ENCODE measurements at places on chromosomes 12 and 14.

GRCh38 chr14:34538871-34539406 is 562 bp downstream of the EAPP start:
- no peak for DNase-seq

DNA sequence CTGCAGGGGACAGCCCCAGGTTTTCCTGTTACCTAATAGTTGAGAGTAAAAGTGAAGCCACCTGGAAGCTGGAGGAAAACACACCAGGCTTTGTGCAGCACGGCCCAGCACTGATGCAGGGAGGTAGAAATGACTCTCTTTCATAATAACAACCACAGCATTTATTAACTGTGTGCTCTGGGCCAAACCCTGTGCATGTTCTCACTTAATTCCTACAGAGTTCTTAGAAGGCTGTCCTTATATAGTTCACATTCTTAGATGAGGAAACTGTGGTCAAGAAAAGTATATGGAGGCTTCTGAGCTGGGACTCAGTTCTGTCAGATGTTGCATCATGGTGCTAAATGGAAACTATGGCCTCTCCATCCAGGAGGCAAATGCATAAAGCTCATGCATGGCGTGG is 100.0 kb downstream of the PAPOLA start:
- DNase-seq = no peak

DNA sequence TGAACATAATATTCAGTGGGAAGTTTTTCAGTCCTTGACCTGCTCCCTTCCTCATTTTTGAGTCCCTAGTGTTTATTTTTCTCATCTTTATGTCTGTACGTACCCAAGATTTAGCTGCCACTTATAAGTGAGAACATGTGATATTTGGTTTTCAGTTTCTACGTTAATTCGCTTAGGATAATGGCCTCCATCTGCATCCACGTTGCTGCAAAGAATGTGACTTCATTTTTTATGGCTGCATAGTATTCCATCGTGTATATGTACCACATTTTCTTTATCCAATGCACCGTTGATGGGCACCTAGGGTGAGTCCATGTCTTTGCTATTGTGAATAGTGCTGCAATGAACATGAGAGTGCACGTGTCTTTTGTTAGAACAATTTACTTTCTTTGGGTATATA is 30.3 kb downstream of the MIA2 start:
- no peak for DNase-seq

GRCh38 chr12:121860257-121860656 is 1.6 kb upstream of the HPD start:
- DNase-seq = no peak

DNA sequence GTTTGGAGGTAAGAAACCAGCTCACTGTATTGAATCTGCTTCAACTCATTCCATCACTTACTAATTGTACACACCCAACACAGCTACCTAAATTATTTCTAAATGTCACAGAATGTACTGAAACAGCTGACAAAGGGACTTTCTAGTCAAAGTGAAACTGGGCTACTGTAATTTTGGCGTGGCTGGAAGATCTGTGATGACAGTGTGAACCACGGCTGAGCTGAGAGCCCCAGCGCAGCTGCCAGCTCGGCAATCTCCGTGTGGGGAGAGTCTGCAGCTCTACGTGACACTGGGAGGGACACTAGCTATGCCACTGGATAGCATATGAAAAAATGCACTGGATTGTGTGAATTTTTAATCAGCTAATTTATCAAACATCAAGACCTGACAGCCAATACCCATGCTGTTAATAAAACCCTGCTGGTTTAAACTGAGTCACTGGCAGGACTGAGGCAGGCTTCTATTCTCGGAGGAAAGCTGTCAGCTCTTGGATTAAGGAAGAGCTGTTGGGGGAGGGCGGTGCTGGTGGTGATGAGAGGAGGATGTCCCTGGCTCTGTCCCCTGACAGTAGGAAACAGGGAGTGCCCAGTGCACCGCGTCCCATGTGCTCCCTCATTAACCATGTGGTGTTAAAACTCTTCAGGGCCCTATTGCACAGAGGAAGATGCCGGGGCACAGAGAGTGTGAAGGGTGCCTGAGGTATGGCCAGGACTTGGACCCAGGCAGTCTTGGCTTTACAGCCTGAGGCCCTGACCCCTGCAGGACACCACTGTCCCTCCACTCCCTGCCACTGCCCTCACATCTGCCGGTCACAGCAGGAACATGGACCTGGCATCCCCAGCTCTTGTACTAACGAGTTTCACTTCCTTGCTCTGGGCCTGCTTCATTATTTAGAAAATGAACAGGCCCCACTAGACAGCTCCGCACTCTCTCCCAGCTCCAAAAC is 13.3 kb downstream of the SLC15A4 start:
- DNase-seq = no peak

DNA sequence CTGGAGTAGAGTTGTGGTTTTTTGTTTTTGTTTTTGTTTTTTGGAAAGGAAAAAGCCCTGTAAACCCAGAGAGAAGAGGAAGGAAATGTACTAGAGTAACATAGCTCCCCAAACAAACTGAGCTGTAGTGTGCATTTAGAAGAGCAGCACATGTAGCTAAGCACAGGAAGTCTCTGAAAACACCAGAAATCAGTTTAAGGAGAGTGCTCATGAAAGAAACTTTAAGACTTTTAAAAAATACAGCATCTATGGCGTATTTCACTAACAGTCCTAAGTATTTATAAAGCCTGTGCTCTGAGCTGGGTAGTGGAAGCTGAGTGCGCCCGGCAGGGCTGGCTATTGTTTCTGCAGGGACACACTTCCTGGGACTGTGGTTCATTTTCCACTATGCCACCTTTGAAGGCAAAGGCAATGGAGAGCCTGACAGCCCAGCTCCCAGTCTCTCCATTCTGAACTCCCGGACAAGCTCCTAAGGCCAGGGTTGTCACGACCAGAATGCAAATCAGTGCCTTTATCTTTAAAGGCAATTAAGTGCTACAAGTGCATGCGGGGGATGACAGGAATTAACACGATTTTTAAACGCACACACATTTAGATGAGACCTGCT is 45.4 kb downstream of the NIN start:
- no peak for DNase-seq

- no peak for DNase-seq
Measured at GRCh38 chr12:81337886-81338285, 260.0 kb downstream of the ACSS3 start.

GRCh38 chr12:13817131-13817530 is 164.3 kb downstream of the GRIN2B start:
- no peak for DNase-seq

- no peak for DNase-seq
Measured at GRCh38 chr12:6934110-6934509, 6.4 kb downstream of the ATN1 start.

DNA sequence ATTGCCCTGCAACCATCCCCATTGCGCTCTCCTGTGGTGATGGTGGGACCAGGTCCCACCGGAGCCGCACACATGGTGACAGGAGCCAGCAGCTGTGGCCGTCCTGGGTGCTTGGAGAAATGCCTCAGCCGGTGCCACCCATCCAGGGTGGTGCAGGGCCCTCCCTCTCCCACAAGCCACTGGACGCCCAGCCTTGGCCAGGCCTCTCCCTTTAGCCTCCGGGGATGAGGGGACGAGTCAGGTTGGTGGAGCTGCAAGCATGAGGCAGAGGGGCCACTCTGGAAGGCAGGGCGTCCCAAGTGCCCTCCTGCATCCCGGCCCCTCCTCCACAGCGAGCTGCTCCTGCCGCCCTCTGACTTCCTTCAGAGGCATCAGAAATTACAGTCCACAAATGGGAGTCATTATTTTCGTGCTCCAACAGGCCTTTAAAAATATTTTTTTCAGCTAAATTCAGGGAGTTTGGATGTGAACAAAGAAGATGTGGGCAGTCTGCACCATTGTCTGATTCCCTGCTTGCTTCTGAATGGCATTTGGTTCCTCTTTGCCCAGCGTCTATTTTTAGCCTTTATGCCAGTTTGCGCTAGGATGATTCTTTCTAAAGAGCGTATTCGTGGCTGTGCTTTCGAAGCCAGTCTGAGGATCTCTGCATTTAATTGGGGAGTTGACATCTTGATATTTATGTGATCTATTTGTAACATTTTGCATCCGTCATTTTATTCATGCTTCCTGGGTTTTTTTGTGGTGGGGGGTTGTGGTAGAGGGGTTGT is 189.4 kb downstream of the ADGRD1 start:
- DNase-seq = no peak

DNA sequence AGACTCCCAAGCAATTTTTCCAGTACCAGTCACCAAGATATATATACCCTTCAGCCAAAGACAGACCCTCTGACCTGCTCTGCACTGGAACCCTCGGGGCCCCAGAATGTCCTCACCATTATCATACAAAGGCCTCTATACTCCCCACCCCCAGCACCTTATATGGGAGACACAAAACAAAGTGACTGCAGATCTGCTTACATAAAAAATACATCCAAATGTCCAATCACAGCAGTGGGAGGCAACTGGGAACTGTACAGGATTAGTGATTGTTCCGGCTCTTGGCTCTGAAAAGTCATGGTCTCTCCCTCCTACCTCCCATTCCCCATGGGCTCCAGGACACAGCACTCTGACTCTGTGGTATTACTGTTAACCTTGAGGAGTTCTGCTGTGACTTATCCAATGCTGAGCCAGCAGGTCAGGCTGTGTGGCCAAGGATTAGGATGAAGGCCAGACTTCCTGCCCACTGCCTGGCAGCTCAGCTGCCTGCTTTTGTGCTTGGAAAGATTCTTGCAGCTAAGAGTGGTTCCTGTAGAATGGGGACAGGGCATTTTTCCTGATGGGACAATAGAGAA is 13.7 kb downstream of the OXA1L start:
- no peak for DNase-seq

DNA sequence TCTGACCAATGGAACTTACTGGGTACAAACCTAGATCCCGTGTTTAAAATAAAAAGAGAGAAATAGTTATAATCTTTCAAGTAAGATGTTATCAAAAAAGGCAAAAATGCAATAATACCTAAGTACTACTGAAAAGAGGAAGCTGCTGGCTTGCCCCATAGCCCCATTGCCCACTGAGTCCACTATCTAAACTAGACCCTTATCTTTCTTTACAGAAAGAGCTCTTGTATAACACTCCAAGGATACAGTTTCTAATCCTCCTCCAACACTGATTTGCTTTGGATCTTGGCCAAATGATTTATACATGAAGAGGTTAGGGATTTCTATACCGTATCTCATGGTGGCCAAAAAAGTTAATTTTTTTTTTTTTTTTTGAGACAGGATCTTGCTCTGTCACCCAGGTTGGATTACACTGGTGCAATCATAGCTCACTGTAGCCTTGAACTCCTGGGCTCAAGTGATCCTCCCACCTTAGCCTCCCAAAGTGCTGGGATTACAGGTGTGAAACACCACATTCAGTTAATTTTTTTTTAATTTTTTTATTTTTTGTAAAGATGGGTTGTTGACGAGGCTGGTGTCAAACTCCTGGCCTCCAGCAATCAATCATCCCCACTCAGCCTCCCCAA is 2.6 kb downstream of the GXYLT1 start:
- no peak for DNase-seq

GRCh38 chr12:52245259-52245961 is 12.4 kb downstream of the KRT7 start:
- no peak for DNase-seq

DNA sequence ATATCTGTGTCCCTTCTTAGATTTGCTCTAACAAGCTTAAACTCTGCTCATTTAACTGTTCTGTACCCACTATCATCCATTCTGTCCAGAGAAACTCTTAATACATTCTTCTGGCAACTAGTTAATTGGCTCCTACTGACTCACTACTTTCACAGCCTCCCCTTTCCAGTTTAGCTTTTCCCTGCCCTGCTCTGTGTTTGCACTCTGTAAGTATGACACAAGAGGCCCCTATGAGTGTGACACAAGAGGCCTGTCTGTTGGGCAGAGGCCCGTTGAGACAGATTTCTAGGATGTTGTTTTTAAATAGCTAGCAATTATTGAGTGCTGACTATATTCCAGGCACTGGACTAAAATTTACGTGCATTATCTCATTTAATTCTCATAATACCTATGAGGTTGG is 246.0 kb upstream of the DAAM1 start:
- no peak for DNase-seq

DNA sequence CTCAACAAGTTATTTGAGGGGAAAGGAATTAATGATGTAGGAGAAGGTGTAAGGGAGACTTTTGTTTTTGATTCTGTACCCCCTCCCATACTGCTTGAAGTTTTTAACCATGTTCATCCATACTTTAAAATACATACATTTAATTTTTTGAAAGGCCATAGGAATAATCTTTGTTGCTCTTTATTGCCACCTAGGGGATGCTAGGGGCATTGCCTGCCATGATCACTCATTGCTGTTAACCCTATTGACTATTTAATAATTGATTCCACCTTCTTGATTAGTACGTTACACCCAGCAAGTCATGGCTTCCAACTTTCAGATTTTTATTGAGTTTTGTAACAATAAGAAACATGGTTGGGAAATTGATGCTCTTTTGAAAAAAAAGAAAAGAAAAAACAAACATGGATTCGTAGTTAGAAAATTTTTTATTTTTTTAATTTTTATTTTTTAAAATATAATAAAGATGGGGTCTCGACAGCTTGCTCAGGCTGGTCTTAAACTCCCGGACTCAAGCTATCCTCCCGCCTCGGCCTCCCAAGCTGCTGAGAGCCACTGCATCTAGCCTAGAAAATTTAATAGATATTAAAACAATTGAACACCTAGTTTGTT is 8.5 kb upstream of the PRKAB1 start:
- no peak for DNase-seq

- peak; percentile 86 for DNase-seq
Measured at GRCh38 chr14:31090883-31091764, 64.9 kb upstream of the STRN3 start.

GRCh38 chr14:96109596-96110355 is 70.6 kb downstream of the C14orf132 start:
- no peak for DNase-seq

DNA sequence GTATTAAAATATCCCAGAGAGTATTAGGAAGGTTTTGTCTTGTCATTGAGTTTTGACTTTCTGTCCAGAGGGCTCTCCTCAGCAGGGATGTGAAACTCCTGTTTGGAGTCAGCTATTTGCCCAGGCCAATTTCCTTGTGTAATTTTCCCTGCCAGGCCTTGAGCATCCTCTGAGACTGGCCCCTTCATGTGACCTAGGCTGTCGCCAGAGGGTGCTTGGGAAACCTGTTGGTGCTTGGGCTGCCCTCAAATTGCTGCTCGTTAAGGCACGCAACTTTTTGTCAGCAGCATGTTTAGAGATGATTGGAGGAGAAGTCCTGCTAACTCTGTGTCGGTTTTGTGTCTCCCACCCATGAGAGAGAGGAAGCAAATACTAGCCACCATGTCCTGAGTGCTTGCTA is 39.1 kb downstream of the IQSEC3 start:
- DNase-seq = no peak

- no peak for DNase-seq
Measured at GRCh38 chr14:37143475-37143874, 28.9 kb downstream of the SLC25A21 start.

DNA sequence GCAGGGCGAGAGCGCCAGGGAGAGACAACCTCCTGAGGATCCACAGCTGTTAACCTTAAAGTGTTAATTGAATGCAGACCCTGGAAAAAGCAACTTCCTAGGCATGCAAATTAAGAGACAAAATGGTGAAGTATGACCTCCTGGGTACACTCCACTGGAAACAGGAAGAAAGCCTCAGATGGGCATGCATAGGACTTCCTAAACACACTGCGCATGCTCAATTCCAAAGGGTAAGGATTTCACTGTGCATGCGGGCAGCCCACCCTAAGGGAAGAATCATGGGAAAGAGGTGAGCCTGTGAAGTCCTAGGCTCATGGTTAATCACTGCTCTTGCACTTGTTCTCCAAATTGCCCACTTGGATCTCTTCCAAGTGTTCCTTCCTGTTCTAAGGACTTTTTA is 80.5 kb upstream of the CAPRIN2 start:
- no peak for DNase-seq

Data from foreskin melanocyte (primary cell).